Cardiac muscle cell (in vitro differentiated cells and primary cell): ENCODE measurements at places on chromosomes 4 and X. TPM values are rescaled to one million over a fixed set of nuclear protein-coding genes. Genes with fewer than 3 reads are reported as not detected.

The GIMD1 gene
- polyA plus RNA-seq = not detected in 2 replicates

The CFP gene
- polyA plus RNA-seq = 0.13 TPM in 1 of 2 replicates, not detected in the other

The CC2D2A gene
- polyA plus RNA-seq = 17.3 and 29.0 TPM in 2 replicates

The ADH1C gene
- not detected in 2 replicates for polyA plus RNA-seq

The MGST2 gene
- polyA plus RNA-seq = 66.9 and 90.8 TPM in 2 replicates

The NSDHL gene
- polyA plus RNA-seq = 40.6 and 69.6 TPM in 2 replicates

The PNPLA4 gene
- polyA plus RNA-seq = 70.4 and 72.6 TPM in 2 replicates

The RAB39B gene
- polyA plus RNA-seq = 3.0 and 4.2 TPM in 2 replicates

The CENPE gene
- 3.5 and 19.2 TPM in 2 replicates for polyA plus RNA-seq

The BMP3 gene
- 0.02 TPM in 1 of 2 replicates, not detected in the other for polyA plus RNA-seq

The MAGEA9B gene
- polyA plus RNA-seq = not detected in 2 replicates

The RTL9 gene
- 0.39 and 0.88 TPM in 2 replicates for polyA plus RNA-seq

The GRIA2 gene
- polyA plus RNA-seq = not detected in 2 replicates

The COMMD8 gene
- 30.9 and 41.1 TPM in 2 replicates for polyA plus RNA-seq

The TREX2 gene
- polyA plus RNA-seq = not detected in 2 replicates

The AMMECR1 gene
- 20.0 and 22.1 TPM in 2 replicates for polyA plus RNA-seq

The NSG1 gene
- 6.1 and 18.4 TPM in 2 replicates for polyA plus RNA-seq

The ASMTL gene
- 36.5 and 62.9 TPM in 2 replicates for polyA plus RNA-seq

The CPLX1 gene
- 0.79 TPM in 1 of 2 replicates, not detected in the other for polyA plus RNA-seq

The TCP11X2 gene
- polyA plus RNA-seq = not detected in 2 replicates

The ARMCX1 gene
- 32.2 and 45.3 TPM in 2 replicates for polyA plus RNA-seq

The ZDHHC15 gene
- polyA plus RNA-seq = 1.9 and 3.9 TPM in 2 replicates

The UCP1 gene
- 0.11 and 0.12 TPM in 2 replicates for polyA plus RNA-seq

The VEGFD gene
- 2.1 TPM in 1 of 2 replicates, not detected in the other for polyA plus RNA-seq

The RBMXL3 gene
- not detected in 2 replicates for polyA plus RNA-seq

The HGFAC gene
- 1.5 and 2.0 TPM in 2 replicates for polyA plus RNA-seq

The SAP30 gene
- 49.4 and 66.1 TPM in 2 replicates for polyA plus RNA-seq

The SULT1E1 gene
- not detected in 2 replicates for polyA plus RNA-seq

The ADH1B gene
- polyA plus RNA-seq = not detected in 2 replicates

The FAM3A gene
- 112 and 136 TPM in 2 replicates for polyA plus RNA-seq

The CYLC1 gene
- polyA plus RNA-seq = not detected in 2 replicates

The UGT8 gene
- polyA plus RNA-seq = 0.43 and 0.74 TPM in 2 replicates

The MAGEA2 gene
- polyA plus RNA-seq = 0.82 TPM in 1 of 2 replicates, not detected in the other

The PNMA3 gene
- polyA plus RNA-seq = 8.9 and 20.3 TPM in 2 replicates

The UGT2B11 gene
- polyA plus RNA-seq = not detected in 2 replicates

The NPY1R gene
- 13.1 and 16.8 TPM in 2 replicates for polyA plus RNA-seq

The ENOPH1 gene
- polyA plus RNA-seq = 43.2 and 43.4 TPM in 2 replicates

The FMR1NB gene
- not detected in 2 replicates for polyA plus RNA-seq

The MEPE gene
- polyA plus RNA-seq = not detected in 2 replicates

The FANCB gene
- 1.7 TPM in 1 of 2 replicates, not detected in the other for polyA plus RNA-seq

The G6PD gene
- 7.7 and 9.9 TPM in 2 replicates for polyA plus RNA-seq

The PDZD4 gene
- polyA plus RNA-seq = 0.50 and 1.7 TPM in 2 replicates

The PITX2 gene
- 0.77 and 7.0 TPM in 2 replicates for polyA plus RNA-seq

The ZNF330 gene
- polyA plus RNA-seq = 83.7 and 121 TPM in 2 replicates

The MTNR1A gene
- 0.10 TPM in 1 of 2 replicates, not detected in the other for polyA plus RNA-seq

The OTC gene
- not detected in 2 replicates for polyA plus RNA-seq

The TEX13C gene
- 0.24 TPM in 1 of 2 replicates, not detected in the other for polyA plus RNA-seq

The BGN gene
- polyA plus RNA-seq = 1.0 and 2.2 TPM in 2 replicates

The ADH4 gene
- 0.42 TPM in 1 of 2 replicates, not detected in the other for polyA plus RNA-seq

The SOWAHB gene
- 0.34 TPM in 1 of 2 replicates, not detected in the other for polyA plus RNA-seq

The MAOB gene
- 2.6 and 6.3 TPM in 2 replicates for polyA plus RNA-seq

The SPANXC gene
- not detected in 2 replicates for polyA plus RNA-seq
